Thoracic aorta (tissue), 2 donors: ENCODE measurements at places on chromosomes 11 and 22. TPM values are rescaled to one million over a fixed set of nuclear protein-coding genes. Genes with fewer than 3 reads are reported as not detected.

The CARD16 gene
- 0.81 TPM for total RNA-seq

The FGF19 gene
- not detected for total RNA-seq

The TESMIN gene
- 2.8 TPM for total RNA-seq

The CARD18 gene
- not detected for total RNA-seq

The GPHA2 gene
- not detected for total RNA-seq

The MAPK1 gene
- total RNA-seq, result 61.4 TPM
